NCI-H524 treated with DMSO at 0.1 percent for 48 hours (cell line): ENCODE measurements at places on chromosomes 11 and 22.

DNA sequence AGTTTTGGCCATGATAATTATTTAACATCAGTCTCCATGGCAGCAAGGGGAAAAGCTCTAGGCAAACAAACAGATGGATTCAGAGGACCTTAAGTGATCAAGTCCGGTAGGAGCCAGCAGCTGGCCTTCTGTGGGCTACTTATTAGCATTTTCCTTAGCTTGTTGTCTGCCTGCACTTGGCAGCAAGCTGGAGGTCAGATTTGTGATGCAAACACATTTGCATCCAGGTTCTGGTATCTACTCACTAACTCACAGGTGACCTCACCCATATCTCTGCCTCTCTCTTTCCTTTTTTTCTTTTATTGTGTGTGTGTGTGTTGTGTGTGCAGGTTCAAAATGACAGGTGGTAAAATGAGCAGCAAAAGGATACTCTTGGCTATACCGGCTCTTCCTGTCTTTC lies 32.3 kb downstream of the ARHGAP42 start:
- DNase-seq, result peak; percentile 75

DNA sequence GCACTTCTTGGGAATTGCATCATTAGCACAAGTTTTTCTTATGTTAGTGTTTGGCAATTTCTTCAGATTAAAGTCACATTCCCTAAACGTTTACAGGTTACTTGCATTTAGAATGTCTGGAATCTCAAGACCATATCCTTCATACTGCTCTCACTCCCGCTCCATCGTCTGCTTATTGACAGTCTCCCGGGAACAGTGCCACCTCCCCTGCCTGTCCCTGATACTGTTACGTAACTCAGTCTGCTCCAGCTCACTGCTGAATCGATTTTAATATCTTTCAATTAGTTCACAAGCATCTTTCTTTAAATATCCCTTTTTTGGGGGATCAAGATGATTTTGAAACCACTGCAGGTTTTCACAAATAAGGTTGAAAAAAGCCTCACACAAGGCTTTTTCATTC lies 48.2 kb downstream of the GLYATL2 start:
- DNase-seq, result no peak

- no peak for DNase-seq
Measured at GRCh38 chr22:49800408-49801238, 27.1 kb downstream of the BRD1 start.

DNA sequence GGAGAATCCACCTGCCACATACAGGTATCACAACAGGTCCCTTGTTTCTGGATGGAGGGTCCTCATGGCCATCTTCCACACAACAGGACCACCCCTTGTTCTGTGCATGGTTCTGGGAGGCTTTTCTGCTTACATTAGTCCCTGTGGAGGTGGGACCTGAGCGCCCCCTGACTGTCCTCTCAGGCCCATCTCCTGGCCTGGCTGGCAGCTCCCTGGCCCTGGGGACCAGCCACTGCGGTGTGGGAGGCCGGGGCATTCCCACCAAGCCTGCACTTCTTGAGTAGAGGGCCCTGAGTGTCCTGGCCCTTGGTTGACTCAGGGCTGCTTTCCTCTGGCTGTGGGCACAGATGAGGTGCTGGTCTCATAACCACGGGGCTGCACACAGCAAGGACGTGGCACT lies 5.0 kb downstream of the COX8A start:
- DNase-seq, result no peak

DNA sequence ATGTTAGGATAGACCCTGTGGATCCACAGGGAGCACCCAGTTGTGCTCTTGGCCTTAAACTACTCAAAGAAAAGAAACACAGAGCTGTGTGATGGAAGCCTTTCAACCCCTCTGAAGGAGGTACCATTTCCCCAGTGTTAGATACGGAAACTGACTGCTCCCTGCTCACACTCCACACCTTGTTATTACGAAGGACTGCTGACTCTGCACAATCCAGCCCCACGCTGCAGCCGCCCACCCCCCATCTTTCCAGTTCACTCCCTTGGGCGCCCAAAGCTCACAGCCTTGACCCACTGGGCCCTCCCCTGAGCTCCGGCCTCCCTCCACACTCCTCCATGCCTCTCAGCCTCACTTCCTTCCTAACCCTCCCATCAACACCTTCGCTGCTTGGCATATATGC lies 75.5 kb downstream of the EFCAB6 start:
- DNase-seq, result no peak

DNA sequence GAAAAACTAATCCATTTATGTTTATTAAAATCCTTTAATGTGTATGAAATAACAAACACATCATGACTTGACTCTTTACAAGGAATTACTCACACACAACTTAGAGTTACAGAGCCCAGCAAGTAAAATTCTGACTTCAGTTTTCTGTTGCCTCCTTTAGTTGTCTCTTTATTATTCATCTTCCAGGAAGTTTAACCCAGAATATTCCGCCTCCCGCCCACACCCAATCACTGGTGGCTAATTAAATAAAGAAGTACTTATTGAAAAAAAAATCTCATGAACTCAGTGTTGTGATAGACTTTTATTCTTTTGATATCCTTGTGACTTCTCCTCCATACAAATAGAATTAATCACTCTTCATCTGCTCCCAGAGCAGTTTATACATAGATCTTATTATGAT lies 61.9 kb downstream of the MUC15 start:
- no peak for DNase-seq

- no peak for DNase-seq
Measured at GRCh38 chr11:76237000-76237649, 30.8 kb upstream of the WNT11 start.

DNA sequence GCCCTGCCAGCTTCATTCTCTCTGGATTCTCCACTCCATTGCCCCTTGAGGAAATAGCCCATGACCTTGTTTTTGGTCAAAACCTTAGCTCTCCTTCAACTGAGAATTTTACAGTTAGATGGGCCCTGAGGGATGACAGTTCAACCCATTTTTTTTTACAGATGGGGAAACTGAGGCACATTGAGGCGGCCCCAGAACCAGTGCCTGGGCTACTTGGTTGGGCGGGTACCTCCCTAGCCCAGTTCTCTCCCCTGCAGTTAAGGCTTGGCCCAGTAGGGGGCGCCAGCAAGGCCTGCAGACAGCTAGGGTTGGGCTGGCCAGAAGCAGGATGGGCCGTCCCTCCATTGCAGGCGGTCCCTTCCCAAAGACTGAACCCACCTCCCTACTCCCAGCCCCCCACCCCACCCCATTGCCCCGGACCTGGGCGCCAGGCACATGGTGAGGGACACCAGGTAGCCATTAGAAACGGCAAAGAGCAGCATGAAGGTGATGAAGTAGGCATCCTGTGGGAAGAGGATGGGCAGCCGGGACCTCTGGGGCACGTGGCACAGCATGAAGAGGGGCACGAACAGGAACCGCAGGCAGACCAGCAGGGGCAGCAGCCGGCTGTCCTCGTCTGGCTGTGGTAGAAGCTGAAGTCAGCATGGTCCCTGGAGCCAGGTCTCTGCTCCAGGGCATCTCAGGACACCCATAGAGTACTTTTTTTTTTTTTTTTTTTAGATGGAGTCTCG lies 7.6 kb downstream of the SLC29A2 start:
- no peak for DNase-seq

DNA sequence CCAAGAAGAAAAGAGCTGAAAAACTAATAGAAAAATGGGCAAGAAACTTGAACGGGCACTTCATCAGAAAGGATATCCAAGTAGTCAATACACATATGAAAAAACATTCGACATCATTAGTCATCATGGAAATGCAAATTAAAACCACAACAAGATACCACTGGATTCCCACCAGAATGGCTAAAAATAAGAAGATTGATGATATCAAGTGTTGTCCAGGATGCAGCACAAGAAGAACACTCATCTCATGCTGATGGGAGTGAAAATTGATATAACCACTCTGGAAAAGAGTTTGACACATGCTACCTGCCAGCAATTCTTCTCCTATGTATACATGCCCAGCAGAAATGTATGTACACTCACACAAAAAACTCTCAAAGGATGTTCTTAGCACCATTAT lies 26.9 kb upstream of the SCUBE2 start:
- no peak for DNase-seq
